ENCODE measurements at places on chromosomes 6 and 20. TPM values are rescaled to one million over a fixed set of nuclear protein-coding genes. Genes with fewer than 3 reads are reported as not detected.
A peak's percentile ranks its signal among the peaks of the same experiment; 100 is the strongest.

- no peak for DNase-seq
These were observed 43.3 kb downstream of the SNX5 start for GRCh38 chr20:17925141-17925939.

DNA sequence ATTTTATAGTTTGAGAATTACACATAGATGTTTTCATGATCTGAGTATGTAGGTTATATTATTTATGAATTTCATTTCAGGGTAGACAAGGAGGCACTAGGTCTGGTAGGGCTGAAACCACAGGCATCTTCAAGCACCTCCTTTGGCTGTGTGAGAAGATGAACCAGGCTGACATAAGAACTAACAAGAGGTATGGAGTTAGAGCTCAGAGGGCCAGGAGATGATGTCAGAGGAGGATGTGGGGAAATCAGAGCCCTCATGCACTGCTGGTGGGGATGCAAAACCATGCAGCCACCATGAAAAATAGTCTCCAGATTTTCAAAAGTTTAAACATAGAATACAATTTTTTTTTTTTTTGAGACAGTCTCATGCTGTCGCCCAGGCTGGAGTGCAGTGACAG, 13.6 kb upstream of the RIPOR3 start:
- no peak for DNase-seq

Gene CALHM5
- total RNA-seq, result 0.17 TPM

Gene TRIM31
- total RNA-seq, result not detected

- no peak for DNase-seq
These were observed 267.2 kb upstream of the TCF21 start for GRCh38 chr6:133621751-133622150.

DNA sequence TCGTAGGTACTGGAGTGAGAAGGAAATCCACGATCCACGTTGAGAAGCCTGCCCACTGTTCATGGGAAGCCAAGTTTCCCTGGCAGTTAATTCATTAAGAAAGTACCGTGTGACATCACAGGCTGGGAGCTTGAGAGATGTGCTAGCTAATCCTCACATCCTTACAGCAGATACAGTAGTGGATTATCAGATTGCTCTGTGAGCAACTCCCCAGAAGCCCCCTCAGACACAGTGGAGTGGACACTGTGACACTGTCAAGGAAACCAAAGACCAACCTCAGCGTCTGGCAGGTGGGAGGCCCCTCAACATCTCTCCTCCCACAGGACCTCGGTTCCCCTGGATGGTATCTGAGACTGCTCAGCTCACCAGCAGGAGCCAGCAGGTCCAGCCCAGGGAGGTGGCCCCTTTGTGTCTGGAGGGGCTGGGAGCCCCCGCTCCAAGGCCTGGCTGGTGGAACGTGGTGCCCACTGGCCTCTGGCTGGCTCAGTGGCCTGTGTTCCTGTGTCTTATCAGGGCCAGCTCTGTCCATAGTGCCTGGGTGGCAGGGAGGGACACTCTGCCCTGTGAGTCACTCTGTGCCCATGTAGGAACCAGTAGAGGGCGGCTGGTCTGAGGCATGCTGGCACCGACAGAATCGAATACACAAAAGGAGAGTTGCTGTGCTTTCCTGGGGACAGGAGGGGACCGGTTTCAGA, 7.2 kb downstream of the PYGB start:
- peak; percentile 53 for DNase-seq

DNA sequence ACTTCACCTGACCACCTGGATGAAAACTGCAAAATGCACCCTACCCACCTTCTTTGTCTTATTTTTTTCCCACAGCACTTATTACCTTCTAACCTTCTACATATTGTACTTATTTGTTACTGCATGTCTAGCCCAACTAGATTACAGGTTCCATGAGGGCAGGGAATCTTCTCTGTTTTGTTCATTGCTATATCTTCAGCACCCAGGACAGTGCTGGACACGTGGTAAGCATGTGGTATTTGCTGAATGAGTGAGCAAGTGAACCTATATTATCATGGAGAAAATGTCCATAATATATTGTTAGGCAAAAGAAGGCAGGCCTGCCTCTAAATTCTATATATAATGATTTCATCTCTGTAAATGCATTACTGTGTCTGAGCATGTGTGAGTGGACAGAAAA, 107.0 kb downstream of the TRERF1 start:
- DNase-seq, result no peak

DNA sequence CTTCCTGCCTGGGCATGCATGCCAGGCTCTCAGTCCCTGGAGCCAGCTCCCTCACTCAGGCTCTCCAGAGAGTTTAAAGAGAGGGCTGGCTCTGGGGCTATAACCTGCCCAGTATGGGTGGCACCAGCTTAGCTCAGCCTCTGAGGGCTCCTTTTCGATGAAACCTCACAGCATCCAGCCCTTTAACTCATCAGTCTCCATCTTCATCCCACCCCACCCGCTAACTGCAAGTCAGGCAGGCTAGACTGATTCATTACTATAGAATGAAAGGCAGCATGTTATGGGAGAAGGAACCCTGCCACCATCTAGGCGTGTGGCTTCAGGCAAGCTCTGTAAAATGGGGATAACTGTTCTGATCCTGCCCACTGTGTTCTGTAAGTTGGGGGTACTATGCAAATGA, 53.5 kb downstream of the RAB44 start:
- no peak for DNase-seq

DNA sequence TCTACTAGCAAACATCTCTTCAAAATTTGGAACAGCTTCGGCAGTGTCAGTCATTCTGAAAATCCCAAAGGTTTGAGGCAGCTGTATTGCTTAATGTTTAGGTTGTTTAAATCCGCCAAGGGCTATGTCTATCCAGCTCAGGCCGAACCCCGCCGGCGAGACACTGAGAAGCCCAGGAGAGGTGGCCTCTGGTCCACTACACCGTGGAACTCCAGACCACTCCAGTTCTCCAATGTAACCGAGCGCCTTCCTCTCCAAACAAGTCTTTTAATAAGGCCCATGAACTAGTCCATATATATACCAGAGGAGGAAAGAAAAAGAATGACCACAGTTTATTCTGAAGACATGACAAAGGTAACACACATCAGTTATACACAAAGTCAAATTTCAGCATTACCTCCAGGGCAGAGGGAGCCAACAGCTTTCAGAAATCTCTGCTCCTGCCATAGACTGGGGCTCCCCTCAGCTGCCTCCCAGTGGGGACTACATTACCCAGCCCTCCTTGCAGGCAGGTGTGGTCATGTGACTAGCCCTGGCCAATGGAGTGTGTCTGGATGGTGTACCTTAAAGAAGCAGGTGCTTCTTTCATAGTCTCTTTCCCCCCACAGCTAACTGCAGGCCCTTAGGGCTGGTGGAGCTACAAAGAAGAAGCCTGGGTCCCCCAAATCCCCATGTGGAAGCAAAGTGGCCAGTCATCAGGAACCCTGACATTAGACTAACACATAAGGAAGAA, at the start of gene RAMACL:
RAMACL (minus strand) TSS at position 255 of the 733 bp plus-strand sequence; CDS start at position 54, 201 bp downstream.
- DNase-seq, result peak; percentile 87

GRCh38 chr6:25921525-25922203, 8.8 kb downstream of the SLC17A2 start:
- DNase-seq, result no peak

Gene HSD17B8
- total RNA-seq, result 6.3 TPM

Gene ADA
- total RNA-seq, result 12.8 TPM

GRCh38 chr20:40631119-40631631, 57.9 kb downstream of the MAFB start:
- peak; percentile 42 for DNase-seq

Gene DEFB132
- total RNA-seq, result not detected

DNA sequence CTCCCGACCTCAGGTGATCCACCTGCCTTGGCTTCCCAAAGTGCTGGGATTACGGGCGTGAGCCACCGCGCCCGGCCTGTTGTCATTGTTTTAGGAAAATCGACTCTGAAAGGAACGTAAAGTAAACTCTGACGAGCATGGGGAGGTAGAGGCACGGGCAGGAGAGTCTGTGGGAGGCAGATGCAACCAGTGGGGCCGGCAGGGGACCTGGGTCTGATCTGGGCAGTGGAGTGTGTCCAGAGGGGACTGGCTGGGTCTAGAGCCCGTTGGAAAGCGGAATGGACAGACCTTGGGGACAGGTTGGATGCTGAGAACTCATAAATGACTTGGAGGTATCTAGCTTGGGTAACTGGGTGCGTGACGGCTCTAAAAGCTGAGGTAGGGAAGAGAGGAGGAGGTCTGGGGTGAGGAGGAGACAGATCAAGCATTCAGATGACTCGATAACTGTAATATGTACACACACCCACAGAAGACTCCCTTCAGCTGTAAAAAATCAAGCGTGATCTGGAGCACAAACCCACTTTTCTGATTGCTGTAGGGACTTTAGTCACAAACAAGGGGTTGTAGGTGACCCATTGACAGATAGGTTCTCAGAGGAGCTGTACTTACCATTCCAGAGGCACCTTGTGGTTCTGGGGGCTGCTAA, 22.4 kb downstream of the MANBAL start:
- DNase-seq, result no peak

Gene CLVS2
- 38.9 TPM for total RNA-seq

DNA sequence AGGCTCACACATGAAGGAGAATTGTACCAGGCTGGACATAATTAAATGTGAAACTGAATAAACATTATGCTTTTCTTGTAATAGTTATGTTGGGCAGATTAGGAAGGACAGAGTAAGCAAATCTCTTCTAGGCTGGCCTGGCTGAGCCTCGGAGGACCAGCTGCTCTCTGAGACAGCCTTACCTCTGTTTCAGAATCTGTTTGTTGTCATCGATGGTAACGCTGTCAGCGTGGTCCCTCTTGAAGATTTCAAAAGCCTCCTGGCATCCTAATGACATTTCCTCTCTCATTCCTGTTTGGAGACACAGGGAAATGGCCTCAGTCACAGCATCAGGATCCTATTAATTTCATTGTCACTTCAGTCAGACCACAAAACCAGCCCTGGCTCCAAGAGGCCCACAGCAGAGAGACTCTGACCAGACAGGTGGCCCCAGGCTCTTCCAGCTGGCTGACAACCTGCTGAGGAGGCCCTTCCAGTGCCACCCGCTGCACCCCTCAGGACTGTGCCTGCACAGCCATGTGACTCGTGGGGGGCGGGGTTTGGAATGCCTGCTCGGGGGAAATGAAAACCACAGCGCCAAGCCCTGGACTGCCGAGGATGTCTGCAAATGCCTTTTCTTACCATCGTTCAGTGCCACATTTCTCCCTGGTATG, 108.5 kb upstream of the KCNK16 start:
- DNase-seq, result peak; percentile 72

DNA sequence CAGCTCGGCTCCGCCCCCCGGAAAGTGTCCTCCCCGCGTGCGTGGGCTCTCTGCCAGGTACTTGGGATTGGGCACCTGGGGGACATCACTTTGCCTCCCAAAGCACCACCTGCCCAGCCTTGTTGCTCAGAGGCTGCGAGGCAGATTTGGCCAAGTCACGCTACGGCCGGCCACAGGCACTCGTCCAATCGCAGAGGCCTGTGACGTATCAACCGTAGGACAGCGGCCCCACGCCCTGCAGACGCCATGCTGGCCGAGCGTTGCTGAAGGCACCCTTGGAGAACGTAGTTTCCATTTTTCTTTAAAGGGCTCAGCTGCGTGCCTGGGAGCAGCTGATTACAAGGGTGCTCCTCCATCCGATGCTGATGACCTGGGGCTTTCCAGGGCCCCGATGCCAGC, 3.1 kb downstream of the NTSR1 start:
- no peak for DNase-seq

GRCh38 chr20:34127792-34128191, 15.7 kb upstream of the EIF2S2 start:
- no peak for DNase-seq

Gene CD93
- total RNA-seq, result not detected

Gene MYBL2
- 190 TPM for total RNA-seq

- DNase-seq, result no peak
These were observed 240.8 kb downstream of the SMOC2 start for GRCh38 chr6:168681748-168682147.

- no peak for DNase-seq
These were observed 121.6 kb upstream of the ECI2 start for GRCh38 chr6:4256969-4257368.

Gene MMP24
- total RNA-seq, result 0.82 TPM

- no peak for DNase-seq
These were observed 17.5 kb upstream of the CEP85L start for GRCh38 chr6:118668761-118669385.

Gene MICB
- total RNA-seq, result 8.1 TPM

Gene MATN4
- 0.20 TPM for total RNA-seq

DNA sequence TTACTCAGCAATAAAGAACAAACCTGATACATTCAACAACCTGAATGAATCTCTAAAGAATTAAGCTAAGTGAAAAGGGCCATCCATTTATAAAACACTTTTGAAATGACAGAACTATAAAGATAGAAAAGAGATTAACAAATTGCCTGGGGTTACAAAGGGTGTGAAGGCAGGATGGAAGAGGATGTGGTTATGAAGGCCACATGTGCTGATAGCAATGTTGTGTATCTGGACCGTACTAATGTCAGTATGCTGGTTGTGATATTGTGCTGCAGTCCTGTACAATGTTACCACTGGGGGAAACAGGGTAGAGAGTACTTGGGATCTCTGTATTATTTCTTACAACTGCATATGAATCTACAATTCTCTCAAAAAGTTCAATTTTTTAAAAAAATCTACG, 36.4 kb downstream of the ELOVL5 start:
- no peak for DNase-seq

Gene FOXA2
- 123 TPM for total RNA-seq

Gene FKBP1C
- 0.56 TPM for total RNA-seq

- DNase-seq, result no peak
These were observed 170.3 kb upstream of the TNFAIP3 start for GRCh38 chr6:137696765-137697164.

Gene FAM83C
- total RNA-seq, result not detected

Gene SCRT2
- total RNA-seq, result not detected

Gene SF3B5
- 124 TPM for total RNA-seq

- DNase-seq, result no peak
These were observed 27.7 kb downstream of the PTPRA start for GRCh38 chr20:2900845-2901592.

Gene PBOV1
- not detected for total RNA-seq

DNA sequence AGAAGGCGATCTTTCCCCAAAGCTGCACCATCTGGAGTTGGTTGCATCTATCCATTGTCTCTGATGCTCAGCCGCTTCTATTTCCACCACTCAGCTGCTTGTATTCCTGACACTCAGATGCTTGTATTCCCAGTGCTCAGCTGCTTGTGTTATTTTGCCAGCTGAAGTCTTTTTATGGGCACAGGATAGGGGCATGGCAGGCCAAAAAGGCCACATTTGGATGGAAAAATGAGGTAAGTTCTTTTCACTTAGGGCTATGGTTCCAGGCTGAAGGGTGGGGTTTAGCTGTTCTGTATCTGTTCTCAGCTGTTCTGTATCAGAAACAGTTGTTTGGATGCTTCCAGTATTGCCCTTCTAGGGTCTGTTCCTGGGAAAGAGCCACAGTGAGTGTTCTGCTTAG, 944.9 kb downstream of the QKI start:
- DNase-seq, result no peak

- no peak for DNase-seq
These were observed 68.7 kb downstream of the NFATC2 start for GRCh38 chr20:51473771-51474170.

Gene ZNF133
- 16.7 TPM for total RNA-seq

GRCh38 chr6:50992704-50993625, 174.3 kb downstream of the TFAP2B start:
- no peak for DNase-seq

Gene PGK2
- total RNA-seq, result not detected

GRCh38 chr20:50735813-50736212, 4.4 kb downstream of the PARD6B start:
- DNase-seq, result no peak

Gene PTGIS
- 20.9 TPM for total RNA-seq

- DNase-seq, result no peak
These were observed 97.9 kb upstream of the FOXP4 start for GRCh38 chr6:41448256-41448655.

GRCh38 chr6:39181826-39182225, 47.4 kb downstream of the KCNK5 start:
- no peak for DNase-seq

Gene TPD52L1
- 23.1 TPM for total RNA-seq

GRCh38 chr6:100322886-100323285, 141.8 kb downstream of the SIM1 start:
- no peak for DNase-seq
